Adrenal gland (tissue), 19 donors: ENCODE measurements at places on chromosomes 5 and 9. TPM values are rescaled to one million over a fixed set of nuclear protein-coding genes. Genes with fewer than 3 reads are reported as not detected.

- H3K27ac ChIP-seq: no peak overlapping the region
- no peaks in the 10 kb centered on the region for H3K4me1 ChIP-seq
- H3K27me3 ChIP-seq: no peaks in the 10 kb centered on the region
- H3K4me3 ChIP-seq: no peak overlapping the region
- DNase-seq: no peak
Measured at GRCh38 chr5:148750614-148751013, 75.8 kb upstream of the ADRB2 start.

- no peaks in the 10 kb centered on the region for H3K27me3 ChIP-seq
- H3K4me1 ChIP-seq: peaks cover 5% of the 10 kb centered on the region
- DNase-seq: no peak
Measured at GRCh38 chr9:134127065-134127580, 8.8 kb upstream of the WDR5 start.

Gene DOK3
- 11.9 TPM for total RNA-seq

Gene ACTBL2
- total RNA-seq: not detected
